ENCODE measurements at places on chromosomes 11 and 22. TPM values are rescaled to one million over a fixed set of nuclear protein-coding genes. Genes with fewer than 3 reads are reported as not detected.

- no peak for DNase-seq
These were observed 63.7 kb downstream of the COPB1 start for GRCh38 chr11:14435717-14436512.

DNA sequence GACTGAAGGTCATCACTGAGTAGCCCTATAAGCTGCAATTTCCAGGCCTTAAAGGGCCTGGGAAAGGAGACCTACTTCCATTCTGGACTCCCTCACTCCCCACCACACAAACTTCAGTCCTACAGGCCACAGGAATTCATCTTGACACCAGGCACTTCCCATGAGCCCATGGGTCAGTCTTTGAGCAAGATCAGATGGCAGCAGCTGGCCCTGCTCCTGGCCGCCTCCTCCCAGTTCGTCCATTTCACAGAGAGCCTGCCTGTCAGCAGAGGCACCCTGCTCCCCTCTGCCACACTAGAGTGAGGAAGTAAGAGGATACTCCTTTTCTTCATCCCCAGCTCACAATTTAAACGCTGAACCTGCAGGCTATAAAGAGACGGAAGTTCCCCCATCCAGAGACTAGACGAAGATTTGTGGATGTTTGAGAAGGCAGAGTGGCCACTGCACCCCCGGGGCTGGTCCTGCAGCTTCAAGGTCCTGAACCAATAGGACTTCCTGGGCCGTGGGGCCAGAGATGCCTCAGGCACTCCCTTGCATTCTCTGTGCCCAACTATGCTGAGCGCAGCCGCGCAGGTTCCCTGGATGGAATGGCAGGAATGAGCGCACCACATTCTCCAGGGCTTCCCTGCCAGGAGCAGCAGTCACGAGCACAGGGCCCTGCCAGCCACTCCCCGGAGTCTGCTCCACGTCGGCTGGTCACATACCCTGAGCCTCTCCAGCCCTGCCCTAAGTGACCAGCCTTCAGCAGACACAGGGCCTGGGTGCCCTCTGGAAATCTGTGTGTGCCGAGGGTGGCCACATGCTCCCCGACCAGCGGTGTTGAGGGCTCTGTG, 33.5 kb upstream of the BID start:
- DNase-seq = no peak

DNA sequence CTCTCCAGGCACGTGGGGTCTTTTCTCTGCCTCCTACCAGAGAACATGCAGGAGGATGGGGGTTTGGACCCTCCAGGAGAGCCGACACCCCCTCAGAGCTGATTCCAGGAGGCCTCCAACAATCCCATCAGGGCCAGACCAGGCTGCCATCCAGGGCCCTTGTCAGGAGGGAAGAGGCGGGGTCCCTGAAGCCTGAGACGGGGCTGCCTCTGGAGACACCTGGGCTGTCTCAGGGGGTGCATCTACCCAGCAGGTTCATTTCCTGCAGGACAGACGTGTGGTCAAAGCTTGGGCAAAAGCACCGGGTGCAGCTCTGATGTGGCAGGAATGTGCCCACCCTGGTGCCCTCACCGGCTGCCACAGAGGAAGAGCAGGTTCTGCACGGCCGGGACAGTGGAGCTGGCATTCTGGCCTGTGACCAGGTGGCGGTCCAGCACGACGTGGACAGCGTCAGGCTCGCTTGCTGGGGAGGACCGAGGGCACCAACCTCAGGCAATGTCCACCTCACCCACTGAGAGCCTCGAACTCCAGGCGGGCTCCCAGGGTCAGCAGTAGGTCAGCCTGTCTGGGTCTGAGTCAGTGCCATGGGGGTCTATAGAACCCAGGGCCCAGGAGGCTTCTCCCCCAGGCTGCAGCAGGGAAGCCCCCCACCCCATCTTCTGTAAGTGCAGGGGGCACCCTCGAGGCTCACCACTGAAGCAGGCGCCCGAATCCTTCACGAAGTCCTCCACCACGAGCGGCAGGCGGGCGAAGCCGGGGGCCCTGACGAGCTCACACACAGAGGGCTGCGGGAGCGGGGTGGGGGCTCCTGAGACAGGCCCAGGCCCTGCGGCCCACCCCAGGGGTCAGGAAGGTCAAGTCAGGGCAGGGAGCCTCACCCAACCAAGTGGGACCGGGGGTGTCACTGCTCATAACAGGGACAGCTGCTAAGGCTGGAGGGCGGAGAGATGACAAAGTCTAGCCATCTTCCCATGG, 6.4 kb downstream of the GATD1 start:
- DNase-seq = no peak

ARVCF gene
- 16.0 TPM for polyA plus RNA-seq

SART1 gene
- 47.2 TPM for polyA plus RNA-seq

LMNTD2 gene
- 1.2 TPM for polyA plus RNA-seq

DNA sequence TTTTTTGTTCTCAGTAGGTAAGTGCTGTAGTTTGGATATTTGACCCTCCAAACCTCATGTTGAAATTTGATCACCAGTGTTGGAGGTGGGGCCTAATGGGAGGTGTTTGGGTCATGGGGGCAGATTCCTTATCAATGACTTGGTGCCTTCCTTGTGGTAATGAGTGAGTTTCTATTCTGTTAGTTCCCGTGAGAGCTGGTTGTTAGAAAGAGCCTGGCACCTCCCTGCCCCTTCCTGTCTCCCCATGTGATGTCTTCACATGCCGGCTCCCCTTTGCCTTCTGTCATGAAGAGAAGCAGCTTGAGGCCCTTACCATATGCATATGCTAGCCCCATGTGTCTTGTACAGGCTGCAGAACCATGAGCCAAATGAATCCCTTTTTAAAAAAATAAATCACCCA, 138.3 kb downstream of the TMEM135 start:
- DNase-seq = no peak

DNA sequence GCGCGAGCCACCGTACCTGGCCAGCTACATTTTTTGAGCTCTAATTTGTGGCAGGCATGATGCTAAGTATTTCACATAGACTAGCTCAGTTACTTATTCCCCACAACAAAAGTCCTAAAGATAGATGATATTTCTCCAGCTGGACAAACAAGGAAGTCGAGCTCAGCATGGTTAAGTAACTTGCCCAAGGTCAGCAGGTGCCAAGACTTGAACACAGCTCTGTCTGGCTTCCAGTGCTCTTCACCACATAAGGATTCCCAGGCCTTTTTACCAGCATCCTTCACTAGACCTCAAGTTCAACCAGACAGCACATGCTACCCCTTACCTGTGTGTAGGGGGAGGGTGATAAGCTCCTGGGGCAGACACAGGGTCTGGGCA, 177.3 kb upstream of the NCAM1 start:
- no peak for DNase-seq

NARS2 gene
- polyA plus RNA-seq = 10.7 TPM

CENATAC gene
- 12.8 TPM for polyA plus RNA-seq

GRCh38 chr11:128298271-128298670, 289.1 kb downstream of the ETS1 start:
- DNase-seq = no peak

- no peak for DNase-seq
These were observed 703.1 kb downstream of the BRD1 start for GRCh38 chr22:49124608-49125007.

DNA sequence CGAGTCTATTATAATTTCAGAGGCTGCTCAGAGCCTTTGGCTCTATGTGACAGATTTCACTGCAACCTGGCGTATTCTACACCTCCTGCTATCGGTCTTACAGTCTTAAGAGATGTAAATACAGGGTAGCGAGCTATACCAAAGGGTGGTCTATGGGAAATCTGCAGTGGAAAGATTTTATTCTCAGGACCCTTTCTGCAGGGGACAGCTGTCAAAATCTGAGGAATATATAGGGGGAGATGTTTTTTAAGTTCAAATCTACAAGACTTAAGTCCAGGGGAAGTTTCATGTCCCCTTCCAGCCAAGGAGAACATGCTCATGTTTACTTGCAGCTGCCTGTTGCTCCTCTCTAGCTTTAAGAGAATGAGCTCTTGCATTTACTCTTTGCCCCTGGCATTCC, 62.7 kb downstream of the MICAL2 start:
- DNase-seq = no peak

GRCh38 chr11:18668131-18668530, 30.4 kb upstream of the TMEM86A start:
- DNase-seq = no peak

- no peak for DNase-seq
These were observed 4.2 kb downstream of the PLAAT3 start for GRCh38 chr11:63609971-63610580.

DNA sequence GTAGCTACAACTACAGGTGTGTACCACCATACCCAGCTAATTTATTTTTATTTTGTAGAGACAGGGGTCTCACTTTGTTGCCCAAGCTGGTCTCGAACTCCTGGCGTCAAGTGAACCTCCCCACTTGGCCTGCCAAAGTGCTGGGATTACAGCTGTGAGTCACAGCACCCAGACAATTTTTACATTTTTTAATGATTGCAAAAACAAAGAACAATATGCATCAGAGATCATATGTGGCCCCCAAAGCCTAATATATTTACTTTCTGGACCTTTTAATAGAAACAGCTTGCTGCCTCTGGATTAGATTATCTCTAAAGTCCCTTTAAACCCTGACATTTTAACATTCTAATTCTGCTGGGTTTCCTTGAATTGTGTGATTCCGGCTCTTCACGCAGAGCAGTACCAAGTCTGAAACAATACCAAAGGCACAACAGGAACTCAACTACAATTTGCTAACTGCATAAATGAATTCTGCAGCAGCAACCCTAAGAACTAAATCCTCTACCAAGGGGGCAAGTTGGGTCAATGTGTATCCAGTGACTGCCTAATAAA, 25.0 kb downstream of the RAB30 start:
- no peak for DNase-seq

DNA sequence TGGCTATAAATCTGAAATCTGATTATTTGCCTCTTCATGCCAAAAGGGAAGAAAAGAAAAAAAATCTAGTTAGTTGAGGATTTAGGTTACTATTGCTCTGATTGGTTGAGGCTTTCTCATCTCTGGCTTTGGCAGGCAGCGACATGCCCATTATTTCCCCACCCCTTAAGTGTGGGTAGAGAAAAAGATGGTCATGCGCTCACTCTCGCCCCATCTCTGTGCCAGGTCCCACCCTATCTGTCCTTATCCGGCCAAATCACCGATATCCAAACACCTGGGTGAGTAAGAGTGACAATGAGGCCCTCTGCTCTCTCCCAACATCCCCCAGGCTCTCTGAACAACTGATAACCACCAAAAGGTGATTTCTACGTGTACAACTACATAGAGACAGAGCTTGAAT, 31.2 kb upstream of the SNX19 start:
- no peak for DNase-seq

DNA sequence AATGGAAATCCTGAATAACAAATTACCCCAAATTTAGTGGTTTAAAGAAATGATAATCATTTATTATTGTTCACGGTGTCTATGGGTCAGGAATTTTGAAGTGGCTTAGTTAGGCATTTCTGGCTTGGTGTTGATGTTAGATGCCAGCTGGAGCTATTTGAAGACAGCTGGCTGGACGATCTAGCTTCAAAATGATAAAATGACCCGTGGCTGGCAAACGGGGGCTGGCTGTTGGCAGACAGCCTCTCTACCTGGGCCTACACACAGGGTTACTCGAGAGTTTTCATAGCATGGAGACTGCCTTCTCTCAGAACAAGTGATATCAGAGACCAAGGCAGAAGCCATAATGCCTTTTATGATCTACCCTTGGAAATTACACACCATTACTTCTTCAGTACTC, 285.2 kb downstream of the METTL15 start:
- no peak for DNase-seq

SCUBE1 gene
- polyA plus RNA-seq = 0.86 TPM

GRCh38 chr11:12117611-12118010, 7.2 kb downstream of the MICAL2 start:
- DNase-seq = no peak

C11orf91 gene
- polyA plus RNA-seq = not detected

- DNase-seq = no peak
These were observed 4.1 kb downstream of the RELT start for GRCh38 chr11:73380331-73380730.

Measured in urinary bladder (tissue), 4 donors.